ENCODE measurements at places on chromosomes 4 and X.
A peak's percentile ranks its signal among the peaks of the same experiment; 100 is the strongest.

- DNase-seq = no peak
Observed at GRCh38 chrX:105822138-105823091, at the start of gene NRK. TSS of gene NRK (plus strand) at chrX:105822539. CDS start at chrX:105822846, 307 bp downstream.

DNA sequence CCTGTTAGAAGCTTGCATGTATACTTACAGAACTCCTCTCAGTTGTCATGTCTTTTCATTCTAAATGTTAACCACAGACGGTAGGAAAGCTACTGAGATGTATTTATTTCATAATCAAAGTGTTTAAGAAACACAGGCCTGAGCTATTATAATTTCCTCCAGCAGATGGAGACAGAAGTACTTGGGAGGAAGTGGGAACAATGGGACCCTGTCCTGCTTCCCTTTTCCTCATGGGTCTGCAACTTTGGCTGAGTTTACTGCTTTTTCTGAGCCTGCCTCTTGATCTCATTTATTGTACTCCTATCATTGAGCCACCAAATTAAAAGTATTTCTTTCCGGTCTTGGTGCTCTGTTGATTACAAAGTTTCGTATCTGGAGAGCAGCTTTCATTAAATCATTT, 67.7 kb upstream of the SPANXN2 start:
- DNase-seq = peak; percentile 1

GRCh38 chrX:118360429-118361125, 14.7 kb downstream of the WDR44 start:
- DNase-seq = no peak

- no peak for DNase-seq
Observed at GRCh38 chr4:120327276-120327675, 260.6 kb upstream of the MAD2L1 start.

- no peak for DNase-seq
Observed at GRCh38 chr4:161273607-161274006, 890.2 kb downstream of the FSTL5 start.

DNA sequence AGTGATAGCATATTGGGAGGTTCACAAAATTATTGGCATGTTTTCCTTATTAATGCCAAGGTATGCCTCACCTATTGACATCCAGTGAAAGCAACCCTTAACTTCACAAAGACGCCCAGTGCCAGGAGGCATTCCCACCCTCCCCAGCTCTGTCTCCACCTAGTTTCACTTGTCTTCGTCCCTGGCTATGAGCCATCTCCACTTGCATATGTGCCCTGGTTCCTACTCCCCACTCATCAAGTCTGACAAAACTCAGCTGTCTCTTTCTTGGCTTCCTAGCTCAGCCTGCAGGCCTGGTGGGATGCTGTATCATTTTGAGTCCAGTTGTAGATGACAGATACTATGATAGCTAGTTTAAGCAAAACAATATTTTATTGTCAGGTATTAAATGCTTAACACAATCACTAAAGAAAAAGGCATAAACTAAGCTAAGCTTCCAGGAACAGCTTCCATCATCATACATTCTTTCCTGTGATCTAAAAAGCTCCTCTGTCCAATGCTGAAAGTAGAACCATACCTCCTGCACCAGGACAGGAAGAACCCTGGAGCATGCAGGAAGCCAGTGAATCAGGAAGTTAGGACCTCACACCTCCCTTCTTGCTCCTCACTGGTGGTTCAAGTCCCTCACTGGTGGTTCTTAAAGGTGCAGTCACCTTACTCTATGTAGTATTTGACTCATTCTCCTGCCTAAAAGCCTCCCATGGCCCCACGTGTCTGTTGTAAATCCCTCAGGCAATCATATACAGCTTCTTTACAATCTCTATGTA, 410.3 kb upstream of the RASGEF1B start:
- DNase-seq = no peak
